ENCODE measurements at places on chromosomes 11 and 22.

GRCh38 chr11:103631841-103632240 lies 404.6 kb upstream of the DDI1 start:
- DNase-seq: no peak

DNA sequence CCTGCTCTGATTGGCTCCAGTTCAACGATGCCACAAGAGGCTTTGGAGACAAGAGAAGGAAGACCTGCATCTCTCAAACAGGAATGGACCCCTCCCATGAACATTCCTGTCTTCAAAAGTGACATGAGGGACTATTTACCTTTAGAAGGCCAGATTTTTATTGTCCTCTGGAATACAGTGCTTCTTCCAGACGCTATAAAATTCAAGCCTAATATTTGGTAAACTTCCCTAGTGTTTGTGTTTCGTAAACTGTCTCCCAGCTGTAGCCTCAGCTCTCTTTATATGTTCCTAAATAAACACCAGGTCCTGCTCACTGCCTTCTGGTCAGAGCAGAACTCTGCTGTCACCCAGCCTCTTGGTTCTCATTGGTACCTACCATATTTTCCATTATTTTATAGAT lies 157.8 kb downstream of the CCDC34 start:
- no peak for DNase-seq

DNA sequence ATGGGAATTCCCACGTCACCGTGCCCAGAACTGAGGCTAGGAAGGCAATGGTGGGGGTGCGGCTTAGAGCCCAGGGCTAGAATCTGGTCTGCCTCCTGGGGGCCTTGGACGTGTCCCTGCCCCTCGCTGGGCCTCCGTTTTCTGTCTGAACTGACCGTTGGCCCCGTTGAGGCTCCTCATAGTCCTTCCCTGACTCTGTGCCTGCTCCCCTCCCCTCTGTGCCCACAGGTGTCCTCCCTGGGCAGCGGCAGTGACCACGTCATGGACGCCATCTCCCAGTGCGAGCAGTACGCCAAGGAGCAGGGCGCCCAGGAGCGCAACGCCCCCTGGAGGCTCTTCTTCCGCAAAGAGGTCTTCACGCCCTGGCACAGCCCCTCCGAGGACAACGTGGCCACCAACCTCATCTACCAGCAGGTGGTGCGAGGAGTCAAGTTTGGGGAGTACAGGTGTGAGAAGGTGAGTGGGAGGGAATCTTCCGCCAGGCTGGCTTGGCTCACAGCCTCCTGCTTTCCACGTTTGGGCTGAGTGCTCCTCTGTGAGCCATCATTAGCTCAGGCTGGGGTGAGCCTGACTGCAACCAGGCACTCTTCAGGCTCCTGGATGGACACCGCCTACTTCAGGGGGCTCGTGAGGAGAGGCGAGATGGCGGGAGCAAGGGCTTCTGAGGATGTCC lies 63.9 kb downstream of the MYO7A start:
- DNase-seq: peak; percentile 44

DNA sequence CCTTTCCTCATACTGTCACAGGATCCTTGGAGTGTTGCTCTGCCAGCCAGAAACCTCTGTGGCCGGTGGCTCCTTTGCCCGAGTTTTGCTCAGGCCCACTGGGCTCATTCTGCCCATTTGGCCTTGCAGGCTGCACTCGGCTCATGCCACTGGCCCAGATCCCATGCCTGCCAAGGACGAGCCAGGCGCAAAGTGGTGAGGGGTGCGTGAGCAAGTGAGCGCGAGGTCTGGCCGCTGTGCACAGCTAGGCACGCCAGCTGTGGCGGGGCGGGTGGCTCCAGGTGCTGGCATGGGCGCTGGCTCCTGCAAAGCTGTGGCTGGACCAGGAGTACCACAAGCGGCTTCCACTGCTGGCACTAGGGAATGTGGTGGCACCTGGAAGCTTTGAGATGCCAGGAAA lies 2.8 kb upstream of the RNF141 start:
- DNase-seq: no peak

GRCh38 chr22:26450453-26451185 lies 21.6 kb downstream of the ASPHD2 start:
- no peak for DNase-seq

- DNase-seq: no peak
These were observed 107.8 kb downstream of the PTPRJ start for GRCh38 chr11:48087974-48088681.

DNA sequence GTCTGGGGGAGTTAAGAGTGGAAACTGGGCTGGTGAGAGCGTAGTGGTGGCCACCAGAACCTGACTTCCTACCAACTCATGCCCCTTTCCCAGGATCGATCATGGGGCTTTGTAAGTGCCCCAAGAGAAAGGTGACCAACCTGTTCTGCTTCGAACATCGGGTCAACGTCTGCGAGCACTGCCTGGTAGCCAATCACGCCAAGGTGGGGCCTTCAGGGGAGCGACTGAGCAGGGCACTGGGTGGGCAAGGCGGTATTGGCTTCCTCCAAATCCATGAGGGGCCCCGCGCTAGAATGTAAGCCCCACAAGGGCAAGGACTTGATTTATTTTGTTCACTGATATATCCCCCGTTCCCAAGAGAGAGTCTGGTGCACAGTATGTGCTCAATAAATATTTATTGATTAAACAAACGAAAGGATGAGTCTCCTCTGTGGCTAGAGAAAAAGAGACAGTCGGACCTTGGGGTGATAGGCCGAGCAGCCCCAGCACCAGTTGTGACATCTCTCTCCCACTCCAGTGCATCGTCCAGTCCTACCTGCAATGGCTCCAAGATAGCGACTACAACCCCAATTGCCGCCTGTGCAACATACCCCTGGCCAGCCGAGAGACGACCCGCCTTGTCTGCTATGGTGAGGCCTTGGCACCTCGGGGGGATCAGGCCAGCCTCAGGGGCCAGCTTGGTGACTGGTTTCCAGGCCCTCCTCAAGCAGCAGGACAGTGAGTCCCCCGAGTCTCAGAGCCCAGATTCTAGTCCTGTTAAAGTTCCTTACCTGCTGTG lies 765 bp downstream of the ZFPL1 start:
- no peak for DNase-seq

DNA sequence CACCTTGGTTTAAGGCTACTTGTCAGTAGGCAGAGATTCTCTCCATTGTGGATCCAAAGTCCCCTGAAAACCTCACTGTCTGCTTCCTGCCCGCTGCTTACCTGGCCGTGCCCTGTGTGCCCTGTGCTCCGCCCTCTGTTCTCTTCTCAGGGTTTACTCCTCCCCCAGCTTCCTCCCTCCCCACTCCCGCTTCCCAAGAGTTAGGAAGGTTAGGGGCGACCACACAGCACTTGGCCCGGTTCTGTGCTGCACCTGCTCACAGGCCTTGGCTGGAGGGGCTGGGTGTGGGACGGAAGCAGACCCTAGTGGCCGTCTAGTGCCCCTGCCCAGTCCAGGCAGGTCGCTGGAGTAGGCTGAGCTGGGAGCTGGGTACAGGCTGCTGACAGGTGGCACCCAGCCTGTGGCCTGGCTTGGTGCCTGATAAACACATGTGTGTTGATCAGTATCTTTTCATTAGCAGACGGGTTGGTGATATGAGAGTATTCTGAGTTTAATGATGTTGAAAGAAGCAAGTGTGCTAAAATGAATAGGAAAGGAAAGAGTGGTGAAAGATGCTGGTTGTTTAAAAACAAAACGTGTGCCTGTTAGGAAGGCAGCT lies 40.5 kb downstream of the GRAMD4 start:
- no peak for DNase-seq

DNA sequence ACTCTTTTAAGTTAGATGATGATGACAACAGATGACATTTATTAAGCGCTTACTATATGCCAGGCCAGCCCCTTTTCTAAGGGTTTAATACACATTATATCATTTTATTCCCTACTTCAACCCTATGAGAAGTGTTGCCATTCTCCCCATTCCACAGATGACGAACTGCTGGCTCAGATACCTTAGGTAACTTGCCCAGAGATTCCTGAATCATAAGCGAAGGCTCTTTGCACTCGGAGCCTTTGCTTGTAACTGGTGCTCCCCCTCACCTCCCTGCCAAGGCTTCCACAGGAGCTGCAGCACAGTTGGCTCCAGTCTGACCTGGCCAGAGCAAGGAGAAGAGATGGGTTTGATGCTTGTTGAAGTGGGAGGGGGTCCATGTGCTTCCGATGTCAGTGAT lies 43.0 kb downstream of the DBX1 start:
- DNase-seq: no peak

GRCh38 chr11:69914286-69915150 lies 95.3 kb upstream of the FGF3 start:
- no peak for DNase-seq

Data from GM06990 (cell line).